Posterior vena cava (tissue), 2 donors: ENCODE measurements at places on chromosomes 16 and 17. TPM values are rescaled to one million over a fixed set of nuclear protein-coding genes. Genes with fewer than 3 reads are reported as not detected.
A peak's percentile ranks its signal among the peaks of the same experiment; 100 is the strongest.

- DNase-seq: no peak
Observed at GRCh38 chr17:59832883-59833379, 59.8 kb downstream of the TUBD1 start.

GRCh38 chr17:79850571-79851460 is 11.6 kb upstream of the CBX4 start:
- no peak for DNase-seq

GRCh38 chr17:45927247-45927646 is 32.9 kb downstream of the MAPT start:
- DNase-seq: peak; percentile 29

- DNase-seq: no peak
Observed at GRCh38 chr16:11949527-11949926, 7.7 kb upstream of the NPIPB2 start.

DNA sequence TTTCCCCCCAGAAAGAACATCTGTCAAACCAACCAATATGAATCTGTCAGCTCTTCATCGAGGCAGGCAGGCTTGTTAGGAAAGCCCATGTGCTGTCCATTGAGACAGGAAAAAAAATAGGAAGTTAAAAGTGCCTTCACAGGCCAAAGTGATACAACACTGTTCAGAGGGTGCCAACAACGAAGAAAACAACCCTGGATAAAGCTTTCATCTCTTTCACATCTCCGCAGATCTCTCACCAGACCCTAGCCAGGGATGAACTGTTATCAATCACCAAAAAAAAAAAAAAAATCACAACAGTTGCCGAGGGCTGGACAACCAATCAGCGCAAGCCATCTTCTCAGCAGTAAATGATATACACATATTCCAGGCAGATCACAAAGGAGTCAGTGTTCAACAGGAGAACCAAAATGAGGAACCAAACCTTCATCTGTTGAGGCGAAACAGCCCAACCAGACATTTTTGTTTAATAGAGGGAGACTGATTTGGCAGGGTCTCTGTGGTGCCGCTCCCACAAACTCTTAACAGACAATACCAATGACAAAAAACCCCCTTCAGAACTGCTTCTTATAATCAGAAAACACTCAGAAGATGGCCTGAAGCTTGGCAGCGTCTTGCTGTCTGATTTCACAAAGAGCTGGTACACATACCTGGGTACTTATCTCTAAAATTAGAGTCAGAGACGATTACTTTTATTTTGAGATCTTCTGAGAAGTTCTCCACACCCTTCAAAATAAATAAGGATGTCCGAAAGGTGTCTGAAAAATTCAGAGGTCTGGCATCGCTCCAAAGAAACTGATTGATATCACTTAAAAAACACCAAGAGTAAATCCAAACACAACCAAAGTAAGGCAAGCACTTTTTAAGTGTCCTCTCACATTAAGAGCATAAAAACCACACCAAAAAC is 1.8 kb downstream of the MAP3K14 start:
- DNase-seq: no peak

- peak; percentile 56 for DNase-seq
Observed at GRCh38 chr17:19368229-19368628, 5.7 kb upstream of the B9D1 start.

- no peak for DNase-seq
Observed at GRCh38 chr17:34884597-34884996, 76.7 kb downstream of the CCT6B start.

GRCh38 chr17:78745407-78746088 is 36.5 kb downstream of the CYTH1 start:
- no peak for DNase-seq

GRCh38 chr17:21302711-21303425 is 18.4 kb downstream of the MAP2K3 start:
- DNase-seq: peak; percentile 85

- DNase-seq: no peak
Observed at GRCh38 chr17:58242171-58242784, 3.9 kb downstream of the LPO start.

GRCh38 chr17:49512296-49513043 is 17.4 kb downstream of the NGFR start:
- DNase-seq: no peak

DNA sequence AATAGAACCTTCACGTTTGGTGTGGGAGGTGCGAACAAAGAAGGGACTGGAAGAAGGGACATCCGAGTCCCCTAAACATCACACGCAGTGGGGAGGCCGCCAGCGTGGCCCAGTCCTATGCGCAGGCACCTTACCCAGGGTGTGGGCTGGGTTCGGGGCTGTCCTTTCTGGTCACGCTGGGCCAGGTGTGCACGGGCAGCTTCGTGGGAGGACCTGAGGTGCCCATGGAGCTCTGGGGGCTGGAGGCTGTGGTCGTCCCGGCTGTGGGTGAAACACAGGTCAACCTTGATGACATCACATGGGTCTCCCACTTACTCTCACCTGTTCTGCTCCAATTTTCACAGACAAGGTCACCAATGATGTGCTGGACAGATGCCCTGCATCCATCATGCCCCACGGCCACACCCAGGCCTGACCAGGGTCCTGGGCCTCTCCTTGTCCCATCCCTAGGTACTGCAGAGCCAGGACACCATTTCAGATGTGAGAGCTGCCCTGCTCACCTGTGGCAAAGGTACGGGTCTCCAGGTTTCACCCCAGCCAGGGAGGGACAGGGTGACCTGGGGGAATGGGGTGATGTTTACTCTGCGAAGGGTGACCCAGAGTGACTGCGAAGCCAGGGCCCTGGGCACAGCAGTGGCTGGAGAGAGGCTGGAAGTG is 3.1 kb downstream of the CD300C start:
- DNase-seq: peak; percentile 78

DNA sequence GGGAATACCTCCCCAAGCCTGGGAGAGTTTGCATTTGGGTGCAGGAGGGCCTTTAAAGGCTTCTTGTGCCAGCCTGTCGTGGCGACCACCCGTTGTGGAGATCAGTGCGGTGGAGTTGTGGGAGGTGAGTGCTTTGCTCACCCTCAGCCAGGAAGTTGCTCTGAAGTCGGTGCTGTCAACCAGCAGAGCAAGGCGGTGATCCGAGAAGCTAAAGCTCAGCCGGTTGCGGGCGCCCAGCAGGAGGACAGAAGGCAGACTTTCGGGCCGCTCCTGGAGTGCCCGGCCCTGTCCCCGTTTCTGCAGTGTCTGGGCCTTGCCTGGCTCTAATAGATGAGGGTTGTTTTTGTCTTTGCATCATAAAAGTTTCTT is 1.4 kb downstream of the UBE2I start:
- DNase-seq: no peak

DNA sequence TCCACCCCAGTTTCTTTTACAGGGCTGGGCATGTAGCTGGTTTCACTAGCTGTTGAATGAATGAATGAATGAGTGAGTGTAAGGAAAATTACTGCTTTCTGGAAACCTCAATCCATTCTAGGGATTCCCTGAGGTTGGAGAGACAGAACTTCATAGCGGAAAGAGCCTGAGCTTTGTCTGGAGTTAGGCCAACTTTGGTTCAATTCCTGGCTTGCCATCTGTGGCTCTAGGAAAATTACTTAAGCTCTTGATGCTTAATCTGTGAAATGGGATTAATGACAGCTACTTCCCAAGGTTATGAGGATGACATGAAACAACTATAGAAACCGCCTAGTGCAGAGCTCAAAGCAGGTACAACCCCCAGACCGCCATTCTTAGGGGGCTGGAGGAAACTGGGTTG is 76.3 kb upstream of the AXIN2 start:
- DNase-seq: no peak

- DNase-seq: no peak
Observed at GRCh38 chr17:54951286-54951685, 17.2 kb downstream of the COX11 start.

GRCh38 chr17:38702166-38702915 is 2.7 kb upstream of the MLLT6 start:
- DNase-seq: peak; percentile 95

Gene SNAI3
- total RNA-seq: 0.56 TPM

Gene ASPHD1
- 0.33 TPM for total RNA-seq

Gene CDH1
- total RNA-seq: not detected

Gene CCL8
- 0.42 TPM for total RNA-seq

Gene NUFIP2
- 46.9 TPM for total RNA-seq

Gene ZFHX3
- 40.8 TPM for total RNA-seq

Gene CASKIN2
- total RNA-seq: 51.1 TPM

Gene NDRG4
- 5.8 TPM for total RNA-seq

Gene NPIPB2
- 5.1 TPM for total RNA-seq

Gene NPB
- total RNA-seq: 0.46 TPM

Gene LGALS9
- total RNA-seq: 56.9 TPM

Gene TMEM114
- not detected for total RNA-seq
